Activated T-cell treated with anti-CD3 and anti-CD28 coated beads, Interleukin-2, amount 50 U/mL, for 72 hours (primary cell): ENCODE measurements at places on chromosomes 12 and 14. TPM values are rescaled to one million over a fixed set of nuclear protein-coding genes. Genes with fewer than 3 reads are reported as not detected.

DNA sequence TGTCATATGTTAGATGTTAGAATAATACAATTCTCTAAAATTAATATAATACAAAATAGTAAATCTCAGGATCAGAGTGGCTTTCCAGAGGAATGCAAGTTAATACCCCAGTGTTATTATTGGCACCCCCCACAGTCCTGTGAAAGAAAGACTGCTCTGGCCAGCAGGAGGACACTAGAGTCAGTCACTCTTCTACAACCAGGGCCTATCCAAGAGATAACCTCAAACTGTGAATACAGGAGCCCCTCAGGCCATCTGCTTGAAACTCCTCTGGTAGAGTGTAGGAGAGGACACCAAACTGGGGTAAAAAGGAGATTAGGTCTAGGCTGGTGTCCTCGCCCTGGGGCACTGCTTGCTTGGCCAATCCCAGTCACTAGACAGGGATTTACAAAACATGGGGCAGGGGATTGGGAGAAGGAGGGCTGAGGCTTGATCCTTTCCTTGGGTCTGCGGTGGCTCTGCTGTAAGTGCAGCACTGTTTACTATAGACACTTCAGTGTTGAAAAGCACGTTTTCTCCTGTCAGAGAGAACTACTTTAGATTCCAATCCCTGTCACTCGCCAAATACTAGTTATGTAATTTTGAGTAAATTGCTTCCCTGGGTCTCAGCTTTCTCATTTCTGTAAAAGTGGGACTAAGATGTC is 44.5 kb upstream of the PTPRR start:
- DNase-seq, result no peak
- no peak overlapping the region for H3K4me3 ChIP-seq
- no peaks in the 10 kb centered on the region for H3K27me3 ChIP-seq
- H3K4me1 ChIP-seq, result no peaks in the 10 kb centered on the region
- no peaks in the 10 kb centered on the region for H3K36me3 ChIP-seq

DNA sequence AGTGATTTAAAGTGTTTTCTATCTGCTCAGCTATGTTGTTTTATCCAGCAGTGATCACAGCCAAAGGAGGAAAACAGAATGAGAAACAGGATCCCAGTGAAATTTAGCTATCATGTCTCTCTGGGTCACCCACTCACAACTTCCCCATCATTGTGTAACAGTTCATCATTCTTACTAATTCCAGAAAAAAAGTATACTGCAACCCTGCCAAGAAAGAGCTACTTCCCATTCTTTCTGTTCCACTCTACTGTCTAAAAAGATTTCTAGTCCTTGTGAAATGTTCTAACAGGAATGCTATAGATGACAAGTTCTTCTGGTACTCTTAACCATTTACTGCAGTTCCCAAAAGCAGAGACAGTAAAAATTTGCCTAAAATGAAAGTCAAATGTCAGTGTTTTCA is 39.2 kb upstream of the CD163 start:
- H3K4me3 ChIP-seq, result no peak overlapping the region
- H3K27ac ChIP-seq, result no peak overlapping the region
- DNase-seq, result no peak
- peaks cover 23% of the 10 kb centered on the region for H3K27me3 ChIP-seq
- H3K4me1 ChIP-seq, result no peaks in the 10 kb centered on the region

- H3K36me3 ChIP-seq, result no peaks in the 10 kb centered on the region
- peaks cover 58% of the 10 kb centered on the region for H3K4me1 ChIP-seq
- peaks cover 5% of the 10 kb centered on the region for H3K27me3 ChIP-seq
- peak; percentile 79 for DNase-seq
Measured at GRCh38 chr12:1606021-1606622, 11.7 kb upstream of the FBXL14 start.

DNA sequence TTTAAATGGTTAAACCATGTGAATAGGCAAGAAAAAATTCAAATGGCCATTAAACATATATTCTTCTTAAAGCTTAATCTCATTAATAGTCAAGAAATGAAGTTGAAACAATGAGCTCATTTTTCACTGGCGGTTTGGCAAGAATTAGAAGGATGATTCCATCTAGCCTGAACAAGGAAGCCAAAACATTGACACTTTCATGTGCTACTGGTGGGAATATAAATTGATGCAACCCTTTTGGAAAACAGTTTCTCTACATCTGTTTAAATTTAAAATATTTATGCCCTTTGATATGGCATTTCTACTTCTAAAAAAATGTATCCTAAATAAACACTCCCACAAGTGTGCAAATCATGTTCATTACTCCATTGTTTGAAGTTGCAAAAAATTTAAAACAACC is 174.7 kb upstream of the HIF1A start:
- H3K4me3 ChIP-seq, result peak overlapping the region; percentile 66
- peaks cover 92% of the 10 kb centered on the region for H3K4me1 ChIP-seq
- H3K27me3 ChIP-seq, result no peaks in the 10 kb centered on the region
- H3K27ac ChIP-seq, result peak overlapping the region; percentile 96

GRCh38 chr14:26622611-26623010 is 24.8 kb upstream of the NOVA1 start:
- no peak overlapping the region for H3K27ac ChIP-seq
- H3K27me3 ChIP-seq, result no peaks in the 10 kb centered on the region
- DNase-seq, result no peak
- no peak overlapping the region for H3K4me3 ChIP-seq

DNA sequence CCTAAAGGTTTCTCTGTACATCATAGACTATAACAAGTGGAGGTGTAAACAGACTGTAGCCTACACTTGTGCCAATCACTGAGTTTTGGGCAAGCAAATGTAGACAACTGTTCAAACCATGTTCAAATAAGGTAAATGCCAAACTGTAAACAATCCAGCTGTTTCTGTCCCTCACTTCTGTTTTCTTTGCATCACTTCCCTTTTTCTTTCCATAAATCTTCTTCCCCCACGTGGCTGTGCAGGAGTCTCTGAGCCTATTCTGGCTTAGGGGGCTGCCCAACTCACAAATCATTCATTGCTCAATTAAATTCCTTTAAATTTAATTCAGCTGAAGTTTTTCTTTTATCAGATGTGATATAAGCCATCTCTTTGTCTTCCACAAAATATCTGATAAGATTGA is 65.1 kb upstream of the CPM start:
- DNase-seq, result no peak
- H3K27me3 ChIP-seq, result peaks cover 21% of the 10 kb centered on the region
- H3K36me3 ChIP-seq, result peaks cover 10% of the 10 kb centered on the region
- no peak overlapping the region for H3K27ac ChIP-seq
- H3K4me1 ChIP-seq, result no peaks in the 10 kb centered on the region
- no peak overlapping the region for H3K4me3 ChIP-seq

DNA sequence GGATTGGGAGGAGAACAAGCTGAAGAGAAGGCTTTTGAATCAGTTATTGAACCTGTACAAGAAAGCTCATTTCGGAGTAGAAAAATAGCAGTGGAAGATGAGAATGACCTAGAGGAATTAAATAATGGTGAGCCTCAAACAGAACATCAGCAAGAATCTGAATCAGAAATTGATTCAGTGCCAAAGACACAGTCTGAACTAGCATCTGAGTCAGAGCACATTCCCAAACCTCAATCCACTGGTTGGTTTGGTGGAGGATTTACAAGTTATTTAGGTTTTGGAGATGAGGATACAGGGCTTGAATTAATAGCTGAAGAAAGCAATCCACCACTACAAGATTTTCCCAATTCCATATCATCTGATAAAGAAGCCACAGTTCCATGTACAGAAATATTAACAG is 13.5 kb downstream of the MIA2 start:
- no peak overlapping the region for H3K27ac ChIP-seq
- no peaks in the 10 kb centered on the region for H3K4me1 ChIP-seq
- H3K27me3 ChIP-seq, result no peaks in the 10 kb centered on the region
- H3K36me3 ChIP-seq, result no peaks in the 10 kb centered on the region
- no peak for DNase-seq

GRCh38 chr12:26126340-26127284 is 1.8 kb upstream of the BHLHE41 start:
- peaks cover 79% of the 10 kb centered on the region for H3K27me3 ChIP-seq
- H3K27ac ChIP-seq, result no peak overlapping the region
- peaks cover 40% of the 10 kb centered on the region for H3K4me1 ChIP-seq
- no peaks in the 10 kb centered on the region for H3K36me3 ChIP-seq

GRCh38 chr14:62885451-62885850 is 159.8 kb downstream of the KCNH5 start:
- no peak overlapping the region for H3K4me3 ChIP-seq
- no peak overlapping the region for H3K27ac ChIP-seq
- H3K27me3 ChIP-seq, result no peaks in the 10 kb centered on the region
- H3K4me1 ChIP-seq, result no peaks in the 10 kb centered on the region
- no peaks in the 10 kb centered on the region for H3K36me3 ChIP-seq
- DNase-seq, result no peak

WNT5B gene
- total RNA-seq, result 0.51 TPM

GZMH gene
- 74.2 TPM for total RNA-seq

KRT86 gene
- total RNA-seq, result 0.82 TPM

PA2G4 gene
- 265 TPM for total RNA-seq

OASL gene
- total RNA-seq, result 13.6 TPM

LHX5 gene
- total RNA-seq, result 0.19 TPM

CD4 gene
- 141 TPM for total RNA-seq
